ENCODE measurements at places on chromosomes 3 and 15.

DNA sequence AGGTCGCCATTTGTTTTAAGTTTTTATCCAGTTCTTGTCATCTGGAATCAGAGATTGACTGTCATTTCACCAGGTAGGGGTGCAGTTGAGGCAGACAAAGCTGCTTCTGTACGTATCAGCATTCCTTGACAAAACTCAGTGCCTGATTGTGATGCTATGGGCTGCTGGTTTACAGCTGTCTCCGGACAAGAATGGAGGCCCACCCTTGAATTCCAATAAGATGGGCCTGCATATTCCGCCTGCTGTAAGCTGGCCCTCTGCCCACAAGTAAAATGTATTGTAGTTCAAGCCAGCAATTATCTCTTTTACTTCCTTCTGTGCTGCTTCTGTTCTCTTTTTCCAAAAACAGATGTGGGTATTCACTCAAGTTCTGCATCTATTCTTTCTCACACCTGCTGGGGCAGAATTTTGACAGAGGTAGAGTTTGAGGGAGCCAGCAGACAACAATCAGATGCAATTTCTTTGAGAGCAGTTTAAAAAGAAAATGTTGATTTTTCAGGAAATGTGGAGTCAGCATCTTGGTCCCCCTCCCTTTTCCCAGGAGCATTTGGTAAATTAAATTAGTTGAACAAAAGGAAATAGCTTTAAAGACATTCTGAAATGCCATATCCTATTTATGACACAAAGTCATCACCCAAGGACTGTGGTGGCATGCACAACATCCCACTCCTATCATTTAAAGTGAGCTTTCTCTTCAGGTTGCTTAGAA is 53.5 kb downstream of the IQCH start:
- no peak for DNase-seq

GRCh38 chr3:72530426-72530825 is 317.8 kb downstream of the SHQ1 start:
- no peak for DNase-seq

- no peak for DNase-seq
Observed at GRCh38 chr15:71195242-71195641, 80.0 kb downstream of the THSD4 start.

GRCh38 chr3:126370606-126371005 is 13.4 kb upstream of the KLF15 start:
- no peak for DNase-seq

DNA sequence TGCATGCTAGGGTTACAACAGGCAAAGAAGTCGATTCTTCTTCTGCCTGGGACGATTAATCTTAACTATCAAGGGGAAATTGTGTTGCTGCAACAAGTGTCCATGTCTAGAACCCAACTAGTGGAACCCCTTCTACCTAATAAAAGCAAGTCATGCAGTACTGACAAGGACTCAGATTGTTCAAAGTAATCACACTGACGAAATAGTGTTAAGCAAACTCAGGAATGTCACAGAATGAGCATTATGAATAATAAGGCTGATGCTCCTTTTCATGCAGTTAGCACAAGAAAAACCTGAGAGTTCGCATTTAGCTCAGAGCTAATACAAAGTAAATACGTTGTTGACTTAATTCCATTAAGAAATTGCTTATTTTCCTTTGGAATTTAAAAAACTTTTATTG is 47.5 kb upstream of the TRIM42 start:
- DNase-seq: no peak
